Brain pericyte (primary cell): ENCODE measurements at places on chromosomes 3 and 15.

- DNase-seq = peak; percentile 53
Measured at GRCh38 chr3:176939022-176939817, 258.1 kb downstream of the TBL1XR1 start.

- DNase-seq = no peak
Measured at GRCh38 chr15:40412095-40412759, 6.6 kb downstream of the IVD start.

DNA sequence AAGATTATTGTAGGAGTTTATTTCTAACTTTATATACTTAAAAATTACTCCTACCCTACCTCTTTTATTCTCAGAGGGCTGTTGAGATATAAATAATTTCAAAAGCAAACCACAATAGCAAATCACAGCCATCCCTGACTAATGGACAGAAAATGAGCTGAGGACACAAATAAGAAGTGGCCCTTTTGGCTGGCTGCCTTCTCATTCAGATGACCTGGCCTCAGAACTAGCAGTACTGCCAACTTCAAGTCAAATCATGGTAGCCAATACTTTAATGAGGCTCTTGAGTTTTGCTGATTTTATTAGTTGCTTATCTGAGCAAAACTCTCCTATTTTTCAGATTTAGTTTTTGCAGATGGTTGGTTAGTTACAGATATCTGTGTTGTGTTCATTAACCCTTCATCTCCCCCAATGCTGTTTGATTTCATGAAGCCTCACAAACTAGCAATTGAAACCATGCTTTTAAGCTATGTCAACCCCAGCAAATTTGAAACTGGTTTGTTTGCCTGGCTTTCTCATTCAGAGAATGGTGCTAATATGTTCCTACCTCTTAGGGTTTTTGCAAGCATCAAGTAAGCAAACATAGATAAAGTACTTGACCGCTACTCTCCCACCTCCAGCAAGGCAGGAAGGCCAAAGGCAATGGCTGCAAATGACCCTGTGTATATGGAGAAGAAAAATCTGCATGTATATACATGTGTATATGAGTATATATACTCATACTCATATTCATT is 73.4 kb upstream of the HACD2 start:
- no peak for DNase-seq

DNA sequence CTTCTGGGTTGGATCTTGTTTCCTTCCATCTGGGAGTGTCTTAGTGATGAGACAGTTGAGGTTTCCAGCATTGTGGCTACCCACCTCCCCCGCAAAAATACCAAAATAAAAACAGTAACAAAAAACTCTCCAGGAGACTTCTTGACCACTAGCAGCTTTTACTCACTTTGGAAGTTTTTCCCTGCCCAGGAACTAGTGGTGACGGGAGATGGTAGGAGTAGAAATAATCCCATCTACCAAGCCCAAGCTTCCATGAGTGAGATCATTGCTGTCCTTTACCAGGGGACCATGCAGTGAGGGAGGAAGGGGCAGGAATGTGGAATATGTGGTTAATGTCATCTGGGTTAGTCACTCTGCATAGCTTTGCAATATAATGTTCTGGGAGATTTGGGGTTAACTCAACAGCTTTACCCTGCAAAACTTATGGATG is 187.7 kb downstream of the ITPR1 start:
- no peak for DNase-seq

GRCh38 chr3:179991104-179991503 is 45.6 kb downstream of the PEX5L start:
- no peak for DNase-seq

- DNase-seq = no peak
Measured at GRCh38 chr3:132840201-132840700, 118.0 kb upstream of the NPHP3 start.

DNA sequence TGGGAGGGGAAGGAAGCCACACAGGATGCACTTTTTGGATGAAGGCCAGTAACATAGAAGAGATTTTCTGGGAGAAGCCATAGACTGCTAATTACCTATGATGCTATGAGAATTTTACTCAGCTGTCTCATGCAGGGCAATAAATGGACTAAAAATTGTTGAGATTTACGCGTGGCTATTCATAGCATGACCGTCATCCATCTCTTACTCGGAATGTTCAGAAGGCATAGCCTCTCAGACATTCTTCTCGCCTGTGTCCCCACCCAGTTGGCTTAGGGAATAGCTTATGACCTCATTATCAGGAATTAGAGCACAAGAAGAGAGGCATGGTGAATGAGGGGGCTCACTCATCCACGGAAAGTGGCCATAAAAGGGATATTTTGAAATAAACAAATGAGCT is 107.9 kb upstream of the ATP10A start:
- DNase-seq = no peak

- DNase-seq = no peak
Measured at GRCh38 chr3:74033381-74033780, 408.6 kb upstream of the PDZRN3 start.

GRCh38 chr15:98649472-98650416 is 1.4 kb downstream of the IGF1R start:
- DNase-seq = no peak

- DNase-seq = no peak
Measured at GRCh38 chr15:58521293-58521991, 89.7 kb downstream of the LIPC start.

DNA sequence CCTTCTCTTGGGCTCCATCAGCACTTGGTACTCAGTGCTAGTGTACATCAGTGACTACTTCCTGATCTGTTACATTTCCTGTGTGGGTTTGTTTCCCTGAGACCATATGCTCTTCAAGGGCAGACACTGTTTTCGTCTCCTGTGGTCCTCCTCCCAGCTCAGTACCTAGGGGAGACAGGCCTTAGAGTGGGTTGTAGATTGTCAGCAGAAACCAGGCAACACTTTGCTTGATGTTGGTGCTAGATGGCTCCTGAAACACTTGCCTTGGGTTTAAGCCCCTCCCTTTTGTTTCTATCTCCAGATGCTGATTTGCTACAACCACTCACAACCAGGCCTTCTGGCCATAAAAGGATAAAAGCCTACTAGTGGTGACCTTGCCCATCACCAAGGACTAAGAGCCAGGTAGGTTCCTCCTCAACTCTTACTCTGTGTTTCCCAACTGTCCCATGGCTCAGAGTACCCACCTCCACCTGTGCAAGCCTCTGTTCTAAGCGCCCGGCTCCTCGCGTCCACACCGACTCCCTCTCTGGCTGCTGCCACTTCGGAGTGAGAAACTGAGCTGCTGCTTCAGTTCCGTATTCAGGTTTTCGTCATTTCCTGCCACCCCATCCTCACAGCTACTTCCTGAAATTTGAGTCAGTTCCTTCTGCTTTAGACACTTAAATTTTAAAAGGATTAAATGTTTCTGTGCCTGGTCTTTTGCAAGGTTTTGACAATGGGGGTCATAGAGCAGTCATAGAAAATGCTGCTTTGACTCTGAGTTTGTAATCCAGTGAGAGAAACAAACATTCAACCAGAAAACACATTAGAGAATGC is at the start of gene HCLS1:
Gene HCLS1, minus strand, starts transcription at position 548 of the 816 bp plus-strand sequence. CDS start 2,556 bp downstream, outside the sequence.
- no peak for DNase-seq

- no peak for DNase-seq
Measured at GRCh38 chr3:169554611-169555010, 108.9 kb downstream of the MECOM start.

GRCh38 chr3:37985637-37986320 is 4.8 kb upstream of the VILL start:
- DNase-seq = no peak

- no peak for DNase-seq
Measured at GRCh38 chr15:34336231-34336990, 1.2 kb downstream of the SLC12A6 start.

DNA sequence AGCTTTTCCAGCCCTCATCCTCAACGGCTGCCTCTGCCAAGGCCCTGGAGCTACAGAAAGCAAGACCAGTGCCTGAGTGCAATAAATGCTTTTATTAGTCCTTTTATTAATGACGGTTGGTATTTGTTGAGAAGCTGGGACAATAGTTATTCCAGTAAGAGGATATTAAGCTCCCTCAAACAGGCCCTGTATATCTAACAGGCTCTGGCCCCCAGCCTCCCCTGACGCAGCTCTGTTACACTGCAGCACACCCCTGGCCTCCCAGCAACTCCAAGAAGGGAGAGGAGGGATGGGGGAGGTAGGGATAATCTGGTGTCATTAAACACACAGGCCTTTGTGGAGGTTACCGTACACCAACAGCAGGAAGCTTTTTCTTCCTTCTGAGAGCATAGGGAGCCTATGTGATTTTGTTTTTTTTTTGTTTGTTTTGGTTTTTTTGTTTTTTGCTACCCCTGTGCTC is 30.8 kb upstream of the MAGEF1 start:
- DNase-seq = no peak

- DNase-seq = no peak
Measured at GRCh38 chr15:99145005-99145404, 40.1 kb downstream of the SYNM start.

DNA sequence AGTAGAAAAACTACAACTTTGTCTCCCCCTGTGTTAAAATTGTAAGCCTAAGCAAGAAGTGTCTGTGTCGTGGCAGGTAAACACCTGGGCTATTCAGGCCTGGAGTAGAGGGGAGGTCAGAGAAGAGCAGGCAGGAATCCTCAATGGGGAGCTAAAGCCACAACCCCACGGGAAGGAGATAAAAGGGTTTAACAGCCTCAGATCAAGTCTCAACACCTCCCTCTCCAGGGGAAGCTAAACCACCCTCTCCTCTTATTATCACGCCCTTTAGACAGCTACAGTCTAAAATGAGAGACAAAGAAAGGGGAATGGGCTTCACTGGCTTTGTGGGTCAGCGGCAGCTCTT is 11.6 kb downstream of the ETV5 start:
- no peak for DNase-seq

DNA sequence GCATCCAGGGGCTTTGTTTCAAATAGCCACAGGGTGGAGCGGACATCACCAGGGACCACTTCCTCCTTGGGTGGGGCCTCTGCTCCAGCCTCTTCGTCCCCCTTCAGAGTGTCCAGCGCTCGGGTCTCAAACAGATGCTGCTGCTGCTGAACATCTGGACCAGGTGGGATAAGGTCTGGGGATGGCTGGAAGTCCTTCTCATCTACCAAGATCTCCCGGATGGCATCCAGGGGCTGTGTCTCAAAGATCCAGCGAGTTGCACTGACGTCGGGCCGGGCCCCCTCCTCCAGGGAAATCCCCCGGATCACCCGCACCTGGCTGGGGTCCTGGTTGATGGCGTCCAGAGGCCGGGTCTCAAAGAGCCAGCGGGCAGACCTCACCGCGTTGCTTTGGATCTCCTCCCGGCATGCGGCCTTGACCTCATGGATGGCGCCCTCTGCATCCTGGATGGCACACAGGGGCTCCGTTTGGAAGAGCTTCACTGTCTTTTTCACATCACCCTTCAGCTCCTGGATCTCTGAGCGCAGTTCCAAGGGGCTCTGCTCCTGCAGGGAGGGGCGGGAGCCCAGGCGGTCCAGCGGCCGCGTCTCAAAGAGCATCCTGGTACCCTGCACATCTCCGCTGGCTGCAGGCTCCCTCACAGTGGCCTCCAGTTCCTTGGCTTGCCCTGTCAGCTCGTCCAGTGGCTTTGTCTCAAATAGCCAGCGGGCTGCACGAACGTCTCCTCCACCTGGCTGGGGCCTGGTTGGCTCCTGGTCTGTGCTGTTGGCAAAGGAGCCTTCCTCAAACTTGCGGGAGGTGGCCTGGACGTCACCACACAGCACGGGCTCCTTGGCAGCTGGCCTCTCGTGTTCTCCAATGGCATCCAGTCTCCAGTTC is 3.9 kb downstream of the XIRP1 start:
- no peak for DNase-seq

- DNase-seq = no peak
Measured at GRCh38 chr3:9826815-9827573, 16.8 kb downstream of the RPUSD3 start.

- no peak for DNase-seq
Measured at GRCh38 chr3:156040041-156040440, 80.3 kb upstream of the KCNAB1 start.

- no peak for DNase-seq
Measured at GRCh38 chr3:119302697-119303551, 8.7 kb downstream of the ARHGAP31 start.

DNA sequence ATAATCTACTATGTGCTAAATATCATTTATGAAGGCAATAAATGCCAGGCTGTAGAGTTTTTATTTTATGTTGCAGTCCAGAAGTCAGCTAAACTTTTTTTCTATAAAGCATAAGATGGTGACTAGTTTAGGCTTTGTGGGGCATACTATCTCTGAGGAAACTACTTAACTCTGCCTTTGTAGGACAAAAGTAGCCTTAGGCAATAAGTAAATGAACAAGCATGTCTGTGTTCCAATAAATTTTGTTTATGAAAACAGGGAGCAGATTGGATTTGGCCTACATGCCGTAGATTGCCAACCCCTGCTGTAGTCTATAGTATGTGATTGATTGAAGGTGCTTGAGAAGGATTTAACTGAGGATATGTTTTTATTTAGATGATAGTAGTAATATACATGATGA is 502.5 kb upstream of the NAALADL2 start:
- no peak for DNase-seq

DNA sequence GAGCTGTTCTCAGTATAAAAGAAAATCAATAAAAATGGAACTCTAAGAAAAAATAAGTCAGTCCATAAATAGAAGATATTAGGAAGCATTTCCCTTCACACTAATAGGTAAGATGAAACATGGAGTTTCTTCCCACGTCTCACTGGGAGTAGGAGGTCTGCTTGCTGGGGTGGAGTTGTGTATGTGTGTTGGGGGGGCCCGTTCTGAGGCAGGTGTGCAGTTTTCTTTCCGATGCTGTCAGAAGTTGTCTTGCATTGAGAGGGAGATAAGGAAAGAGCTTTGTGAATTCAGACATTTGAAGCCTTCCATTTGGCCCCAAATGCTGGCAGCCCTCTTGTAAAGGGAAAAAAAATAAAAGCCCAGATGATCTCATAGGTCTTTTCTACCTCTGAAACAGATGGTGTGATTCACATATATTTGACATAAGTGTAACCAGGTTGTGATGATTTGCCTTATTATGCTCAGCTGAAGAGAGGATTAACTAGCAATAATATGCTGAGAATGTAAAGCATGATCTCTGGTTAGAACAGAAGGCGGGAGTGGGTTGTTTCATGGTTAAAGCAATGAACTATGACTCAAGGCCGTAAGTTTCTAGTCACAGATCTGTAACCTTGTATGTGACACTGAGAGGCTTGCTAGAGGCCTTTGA is 8.8 kb downstream of the RASGRP1 start:
- DNase-seq = no peak

GRCh38 chr3:153350420-153350819 is 188.4 kb downstream of the RAP2B start:
- no peak for DNase-seq

DNA sequence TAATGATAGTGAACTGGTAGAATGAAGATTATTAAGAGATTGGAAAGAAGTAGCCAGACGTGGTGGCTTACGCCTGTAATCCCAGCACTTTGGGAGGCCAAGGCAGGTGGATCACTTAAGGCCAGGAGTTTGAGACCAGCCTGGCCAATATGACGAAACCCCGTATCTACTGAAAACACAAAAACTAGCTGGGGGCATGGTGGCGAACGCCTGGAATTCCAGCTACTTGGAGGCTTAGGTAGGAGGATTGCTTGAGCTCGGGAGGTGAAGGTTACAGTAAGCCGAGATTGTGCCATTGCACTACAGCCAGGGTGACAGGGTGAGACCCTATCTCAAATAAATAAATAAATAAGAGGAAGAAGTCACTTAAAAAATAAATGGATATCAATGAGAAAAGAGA is 14.0 kb downstream of the USP8 start:
- no peak for DNase-seq
